Smooth muscle cell of the umbilical artery (primary cell): ENCODE measurements at places on chromosomes 13 and 19. TPM values are rescaled to one million over a fixed set of nuclear protein-coding genes. Genes with fewer than 3 reads are reported as not detected.

Gene SAFB2
- 37.4 and 50.6 TPM in 2 replicates for total RNA-seq

Gene ZNF264
- 35.6 and 51.0 TPM in 2 replicates for total RNA-seq

Gene ZNF729
- total RNA-seq = not detected in 2 replicates

Gene NALCN
- total RNA-seq = 27.0 and 58.8 TPM in 2 replicates

Gene ZNF665
- 3.3 and 5.4 TPM in 2 replicates for total RNA-seq

Gene ATP4A
- total RNA-seq = not detected in 2 replicates

Gene HSD17B14
- 5.5 and 19.0 TPM in 2 replicates for total RNA-seq

Gene TMEM255B
- 0.83 and 1.5 TPM in 2 replicates for total RNA-seq

Gene WDR88
- total RNA-seq = not detected in 2 replicates

Gene URAD
- not detected in 2 replicates for total RNA-seq

Gene ZNF625
- 14.5 and 14.6 TPM in 2 replicates for total RNA-seq

Gene MAB21L1
- 0.05 and 0.59 TPM in 2 replicates for total RNA-seq

Gene MISP3
- total RNA-seq = 0.78 and 1.2 TPM in 2 replicates

Gene FAM216B
- total RNA-seq = not detected in 2 replicates

Gene CLEC17A
- not detected in 2 replicates for total RNA-seq

Gene OLFM2
- total RNA-seq = 2.5 and 3.0 TPM in 2 replicates

Gene PABPC3
- total RNA-seq = under 0.01 and 0.32 TPM in 2 replicates

Gene KLK11
- total RNA-seq = not detected in 2 replicates

Gene CSNK1A1L
- total RNA-seq = not detected in 2 replicates

Gene CD33
- not detected in 2 replicates for total RNA-seq

Gene PLIN4
- total RNA-seq = 0.09 TPM in 1 of 2 replicates, not detected in the other

Gene SEMA6B
- 0.23 and 0.30 TPM in 2 replicates for total RNA-seq

Gene GJB6
- total RNA-seq = not detected in 2 replicates

Gene SOX1
- total RNA-seq = not detected in 2 replicates

Gene GJA3
- under 0.01 and 0.55 TPM in 2 replicates for total RNA-seq

Gene PRKD2
- 11.0 and 28.1 TPM in 2 replicates for total RNA-seq

Gene ZIC5
- total RNA-seq = not detected in 2 replicates

Gene SIGLEC11
- total RNA-seq = not detected in 2 replicates

Gene PMIS2
- total RNA-seq = not detected in 2 replicates

Gene SYNGR4
- total RNA-seq = not detected in 2 replicates

Gene ZSCAN1
- total RNA-seq = not detected in 2 replicates

Gene SBK3
- not detected in 2 replicates for total RNA-seq

Gene CCNE1
- 7.3 and 11.3 TPM in 2 replicates for total RNA-seq

Gene INAFM1
- total RNA-seq = 2.1 and 2.7 TPM in 2 replicates

Gene ZNF85
- 4.9 and 5.0 TPM in 2 replicates for total RNA-seq

Gene TTYH1
- total RNA-seq = not detected in 2 replicates

Gene ZNF709
- 2.9 and 4.8 TPM in 2 replicates for total RNA-seq

Gene ELSPBP1
- total RNA-seq = not detected in 2 replicates

Gene S1PR4
- total RNA-seq = under 0.01 TPM in 1 of 2 replicates, not detected in the other

Gene TMEM272
- not detected in 2 replicates for total RNA-seq

Gene APLP1
- 15.4 and 15.7 TPM in 2 replicates for total RNA-seq

Gene YJEFN3
- 0.65 and 0.89 TPM in 2 replicates for total RNA-seq

Gene ADGRE3
- total RNA-seq = not detected in 2 replicates

Gene ZNF442
- 3.3 and 3.9 TPM in 2 replicates for total RNA-seq

Gene LRRC4B
- total RNA-seq = 0.18 and 0.30 TPM in 2 replicates

Gene ZNF560
- 1.5 and 5.8 TPM in 2 replicates for total RNA-seq

Gene MIR17HG
- 6.4 and 7.1 TPM in 2 replicates for total RNA-seq

Gene LGALS14
- not detected in 2 replicates for total RNA-seq

Gene LRCH1
- total RNA-seq = 6.8 and 13.4 TPM in 2 replicates

Gene ZNF486
- total RNA-seq = 5.3 and 5.6 TPM in 2 replicates

Gene RNF17
- not detected in 2 replicates for total RNA-seq
